ENCODE measurements at places on chromosomes 3 and 15.

GRCh38 chr3:39272191-39272590 lies 7.6 kb downstream of the CX3CR1 start:
- ATAC-seq = no peak

DNA sequence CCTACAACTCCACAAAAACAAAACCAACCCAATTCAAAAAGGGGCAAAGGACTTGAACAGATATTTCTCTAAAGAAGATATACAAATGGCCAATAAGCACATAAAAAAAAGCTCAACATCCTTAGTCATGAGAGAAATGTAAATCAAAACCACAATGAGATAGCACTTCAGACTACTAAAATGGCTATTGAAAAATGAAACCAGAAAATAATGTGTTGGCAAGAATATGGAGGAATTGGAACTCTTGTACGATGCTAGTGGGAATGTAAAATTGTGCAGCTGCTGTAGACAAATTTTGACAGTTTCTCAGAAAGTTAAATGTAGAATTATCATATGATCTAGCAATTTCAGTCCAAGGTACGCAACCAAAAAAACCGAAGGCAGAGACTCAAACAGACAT lies 29.0 kb downstream of the KY start:
- no peak for ATAC-seq

DNA sequence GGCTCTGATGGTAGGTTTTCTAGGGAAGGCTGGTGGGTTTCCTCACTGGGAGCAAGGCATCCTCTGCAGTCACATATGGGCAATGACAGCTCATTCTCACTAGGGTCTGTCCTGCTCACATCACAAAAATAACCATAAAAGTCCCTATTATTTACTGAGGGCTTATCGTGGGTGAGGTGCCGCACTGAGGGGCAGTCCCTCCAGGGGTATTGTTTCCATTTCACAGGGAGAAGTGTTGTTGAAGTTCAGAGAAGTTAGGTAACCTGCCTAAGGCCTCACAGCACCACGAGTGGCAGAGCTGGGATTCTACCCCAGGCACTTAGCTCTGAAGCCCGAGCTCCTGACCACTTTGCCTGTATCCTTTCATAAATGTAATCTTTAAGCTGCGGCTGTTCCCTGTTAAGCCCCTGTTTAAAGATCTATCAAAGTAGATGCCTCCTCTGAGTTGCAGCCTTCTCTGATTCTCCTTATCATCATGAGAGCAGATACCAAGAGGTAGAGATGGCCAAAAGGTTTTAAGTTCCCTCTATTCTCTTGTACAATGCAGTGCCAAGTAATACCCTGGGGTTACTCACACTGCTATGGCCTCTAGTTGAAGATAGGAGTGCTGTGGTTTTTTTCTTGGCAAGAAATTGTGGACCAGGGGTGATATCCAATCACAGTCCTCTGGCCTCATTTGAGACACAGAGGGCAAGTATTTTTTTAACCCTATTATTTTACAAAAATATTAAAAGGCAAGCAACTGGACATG lies 107.0 kb downstream of the RPLP1 start:
- no peak for ATAC-seq

GRCh38 chr3:50003824-50004223 lies 63.9 kb downstream of the RBM6 start:
- no peak for ATAC-seq

DNA sequence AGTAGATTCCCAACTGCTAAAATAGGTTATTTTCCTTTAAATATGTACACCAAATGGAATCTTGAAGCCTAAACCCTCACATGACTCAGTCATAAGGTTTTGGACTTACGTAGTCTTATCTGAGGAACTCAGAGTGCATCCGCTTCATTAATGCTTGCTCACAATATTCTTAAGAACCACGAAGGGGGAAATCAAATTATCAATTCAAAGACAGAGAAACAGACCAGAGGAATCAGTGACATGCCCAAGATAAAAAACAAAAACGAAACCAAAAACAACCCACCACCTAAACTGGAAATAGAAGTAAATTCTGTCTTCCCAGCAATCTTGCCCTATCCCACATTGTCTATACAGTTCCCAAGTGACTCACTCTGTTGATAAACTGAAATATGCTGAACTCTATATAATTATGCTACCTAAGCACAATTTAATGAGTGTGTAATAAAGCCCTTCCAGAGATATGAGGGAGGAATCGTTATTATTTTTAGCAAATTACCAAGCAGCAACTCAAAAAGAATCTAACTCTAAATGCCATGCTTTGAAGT lies 135.4 kb upstream of the CBLB start:
- ATAC-seq = peak; percentile 93

Measured in SK-N-SH treated with all-trans-retinoic acid at 6 μM for 48 hours (cell line).